ENCODE measurements at places on chromosomes 4 and X.

GRCh38 chrX:134925551-134925950 lies 65.2 kb upstream of the SMIM10 start:
- no peak for DNase-seq

DNA sequence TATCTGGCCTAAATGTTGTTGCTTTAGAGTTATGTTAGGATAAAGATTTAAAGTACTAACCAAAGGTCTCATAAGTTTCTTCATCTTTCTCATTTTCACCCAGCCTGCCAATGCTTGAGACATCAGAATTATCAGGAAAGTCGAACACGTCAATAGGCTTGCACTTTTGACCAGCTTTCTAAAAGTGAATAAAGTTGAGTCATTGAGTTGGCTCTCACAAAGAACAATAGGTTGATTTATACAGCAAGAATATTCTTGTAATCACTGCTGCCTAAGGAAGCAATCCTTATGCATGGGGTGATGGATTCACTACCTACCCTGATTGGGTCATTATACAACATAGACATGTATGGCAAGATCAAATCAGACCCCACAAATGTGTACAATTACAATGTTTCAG lies 5.0 kb downstream of the CENPU start:
- no peak for DNase-seq

DNA sequence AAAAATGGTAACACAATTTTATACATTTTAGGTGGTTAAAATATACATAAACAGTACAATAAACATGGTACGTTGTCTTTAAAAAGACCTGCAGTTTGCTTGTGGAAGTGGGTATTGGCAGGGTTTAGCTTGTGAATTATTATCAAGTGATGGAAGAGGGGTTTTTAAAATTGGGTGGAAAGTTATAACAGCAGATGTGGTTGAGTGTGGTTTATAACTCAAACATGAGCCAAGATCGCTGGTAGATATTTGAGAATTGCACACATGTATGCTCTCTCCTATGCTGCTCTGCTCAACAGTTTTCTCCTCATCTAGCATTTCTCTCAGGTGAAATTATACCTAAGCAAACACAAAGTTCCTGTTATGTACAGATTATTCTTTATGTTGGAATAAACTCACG lies 14.0 kb downstream of the EPGN start:
- DNase-seq, result no peak

GRCh38 chrX:149198980-149199732 lies 305.9 kb downstream of the IDS start:
- no peak for DNase-seq

- no peak for DNase-seq
Measured at GRCh38 chrX:119094819-119095218, 22.0 kb downstream of the CT47C1 start.

DNA sequence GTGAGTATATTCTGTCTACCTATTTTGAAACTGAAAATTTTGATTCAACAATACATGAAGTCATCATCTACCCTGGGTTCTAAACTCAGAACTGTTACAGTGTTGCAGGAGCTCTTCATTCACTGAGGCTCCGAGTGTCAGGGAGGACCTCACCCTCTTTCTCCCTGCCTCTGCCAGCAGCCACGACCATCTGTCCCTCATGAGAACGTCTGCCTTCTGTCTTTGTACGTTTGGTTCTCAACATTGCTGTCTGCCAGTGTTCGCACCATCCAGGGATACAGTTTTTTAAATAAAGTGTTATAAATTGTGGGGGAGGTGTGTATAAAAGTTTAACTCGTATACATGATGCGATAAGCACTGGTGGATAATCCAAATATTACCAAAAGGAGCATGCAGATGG lies 55.5 kb downstream of the TRAPPC11 start:
- no peak for DNase-seq

GRCh38 chr4:140057701-140058100 lies 96.3 kb downstream of the MAML3 start:
- no peak for DNase-seq

GRCh38 chr4:152454398-152455011 lies 81.4 kb downstream of the FBXW7 start:
- no peak for DNase-seq

- DNase-seq, result no peak
Measured at GRCh38 chr4:7417639-7418038, 17.1 kb downstream of the PSAPL1 start.

DNA sequence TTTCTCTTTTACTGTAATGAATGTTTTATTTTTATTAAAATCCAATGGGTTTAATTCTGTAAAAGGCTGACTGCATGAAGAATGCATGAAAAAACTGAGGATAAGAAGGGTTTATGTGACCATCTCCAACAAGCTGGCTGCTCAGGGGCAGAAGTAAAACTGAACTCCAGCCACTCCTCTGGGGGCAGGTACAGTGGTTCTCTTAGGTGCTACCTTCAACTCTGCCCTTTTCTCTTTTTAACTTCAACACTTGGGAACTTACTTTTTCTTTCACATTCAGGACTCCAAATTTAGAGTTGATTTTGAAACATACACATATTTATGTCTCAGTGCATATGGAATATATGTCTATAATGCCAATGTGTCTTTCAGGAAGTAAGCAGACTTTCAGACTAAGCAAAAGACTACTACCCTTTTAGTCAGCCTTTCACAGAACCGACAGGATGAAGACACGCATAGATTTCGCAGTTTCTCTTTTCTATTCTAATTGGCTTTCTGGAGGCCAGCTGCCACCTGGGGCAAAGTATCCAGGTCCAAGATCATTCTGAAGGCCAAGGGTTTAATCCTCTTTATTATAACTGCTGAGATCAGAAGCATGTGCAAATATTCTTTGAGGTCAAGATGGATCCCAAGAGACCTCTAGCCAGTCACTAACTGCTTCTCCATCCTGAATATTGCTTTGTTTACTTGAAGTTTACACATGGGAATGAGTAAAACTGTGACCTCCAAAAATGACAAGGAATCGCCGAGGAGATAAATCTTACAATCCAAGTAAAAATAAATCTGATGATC lies 30.7 kb downstream of the HS3ST1 start:
- peak; percentile 34 for DNase-seq

- no peak for DNase-seq
Measured at GRCh38 chr4:172819353-172819752, 349.3 kb upstream of the GALNT7 start.

DNA sequence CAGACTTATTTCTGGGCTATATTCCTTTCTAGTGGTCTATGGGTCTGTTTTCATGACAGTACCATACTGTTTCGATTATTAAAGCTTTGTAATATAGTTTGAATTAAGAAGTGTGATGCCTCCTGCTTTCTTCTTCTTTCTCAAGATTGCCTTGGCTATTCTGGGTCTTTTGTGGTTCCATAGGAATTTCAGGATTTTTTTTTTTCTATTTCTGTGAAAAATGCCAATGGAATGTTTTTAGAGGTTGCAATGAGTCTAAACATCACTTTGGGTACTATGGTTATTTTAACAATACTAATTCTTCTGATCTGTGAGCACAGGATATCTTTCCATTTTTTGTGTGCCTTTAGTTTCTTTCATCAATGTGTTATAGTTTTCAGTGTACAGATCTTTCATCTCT lies 204.3 kb upstream of the HCCS start:
- no peak for DNase-seq

GRCh38 chr4:16660656-16661055 lies 237.8 kb downstream of the LDB2 start:
- no peak for DNase-seq

DNA sequence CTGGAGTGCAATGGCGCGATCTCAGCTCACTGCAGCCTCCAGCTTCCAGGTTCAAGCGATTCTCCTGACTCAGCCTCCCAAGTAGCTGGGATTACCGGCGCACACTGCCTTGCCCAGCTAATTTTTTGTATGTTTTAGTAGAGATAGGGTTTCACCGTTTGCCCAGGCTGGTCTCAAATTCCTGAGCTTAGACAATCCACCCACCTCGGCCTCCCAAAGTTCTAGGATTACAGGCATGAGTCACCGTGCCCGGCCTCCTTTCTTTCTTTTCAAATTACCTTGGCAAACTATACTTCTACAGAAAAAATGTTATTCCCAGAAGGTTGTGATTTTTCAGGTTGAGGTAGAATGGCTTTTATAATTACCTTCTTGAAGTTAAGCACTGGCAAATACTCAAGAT lies 321.9 kb upstream of the PRPS2 start:
- DNase-seq, result no peak

DNA sequence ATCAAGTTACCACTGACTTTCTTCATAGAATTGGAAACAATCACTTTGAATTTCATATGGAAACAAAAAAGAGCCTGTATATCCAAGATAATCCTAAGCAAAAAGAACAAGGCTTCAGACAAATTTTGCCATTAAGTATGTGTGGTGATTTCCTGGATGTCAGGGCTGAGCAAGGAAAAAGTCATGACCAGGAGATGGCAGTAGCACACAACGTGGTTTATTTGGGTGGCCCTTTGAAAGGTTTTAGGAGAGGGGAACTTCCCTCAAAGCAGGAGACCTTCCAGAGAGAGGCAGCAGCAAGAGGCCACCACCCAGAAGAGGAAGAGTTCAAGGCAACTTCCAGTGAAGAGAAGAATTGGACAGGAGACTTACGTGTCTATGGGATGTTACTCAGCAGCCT lies 18.1 kb upstream of the ZXDB start:
- DNase-seq, result no peak

DNA sequence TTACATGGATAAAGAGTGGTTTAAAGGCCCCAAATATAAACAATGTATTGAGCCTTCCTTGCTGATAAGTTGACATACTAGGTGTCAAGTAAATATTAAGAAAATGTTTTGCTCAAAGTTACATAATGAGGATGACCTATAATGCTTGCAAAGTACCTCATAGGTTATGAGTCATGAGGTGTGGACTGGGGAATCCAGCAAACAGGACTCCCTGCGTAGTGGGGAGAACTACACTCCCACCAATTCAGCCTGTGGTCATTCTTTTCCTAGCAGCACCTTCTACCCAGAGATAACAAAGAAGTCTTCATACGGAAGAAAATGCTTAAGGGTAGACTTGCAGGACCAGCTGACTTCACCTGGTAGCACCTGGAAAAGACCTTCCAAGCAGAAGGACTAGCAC lies 418.9 kb upstream of the CPEB2 start:
- no peak for DNase-seq

DNA sequence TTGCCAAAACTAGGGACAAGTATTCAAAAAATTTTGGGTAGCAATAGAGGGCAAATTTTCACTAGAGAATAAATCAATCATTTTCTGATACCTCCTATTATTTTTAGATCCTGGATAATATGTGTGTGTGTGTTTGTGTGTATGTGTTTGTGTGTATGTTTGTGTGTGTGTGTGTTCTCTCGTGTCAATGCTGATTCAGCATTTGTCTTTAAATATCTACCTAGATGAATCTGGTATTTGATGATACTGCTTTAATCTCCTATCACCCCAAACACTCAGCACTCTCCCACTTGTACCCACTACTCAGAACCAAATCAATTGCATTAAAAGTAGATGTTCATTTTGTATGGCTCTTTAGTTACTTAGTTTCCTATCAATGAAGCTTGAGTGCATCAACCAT lies 101.3 kb upstream of the NPFFR2 start:
- no peak for DNase-seq

GRCh38 chrX:66193821-66194220 lies 29.8 kb downstream of the HEPH start:
- no peak for DNase-seq

DNA sequence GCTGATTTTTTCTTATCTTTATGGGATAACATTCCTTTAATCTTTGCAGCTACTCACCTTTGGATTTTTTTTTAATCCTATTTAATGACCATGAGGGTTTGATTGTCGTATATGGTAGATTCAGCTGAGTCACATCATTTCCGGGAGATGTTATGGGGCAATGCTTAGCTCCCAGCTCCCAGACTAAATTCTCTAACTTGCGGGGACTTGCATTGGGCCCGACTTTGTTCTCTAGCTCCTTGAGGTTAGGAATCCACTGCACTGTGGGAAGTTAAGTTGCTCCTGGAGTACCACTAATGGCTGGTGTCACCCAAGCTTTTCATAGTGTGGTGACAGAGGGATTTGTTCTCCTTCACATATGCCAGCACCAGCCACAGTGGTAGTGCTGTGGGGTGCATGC lies 287.4 kb downstream of the TECRL start:
- no peak for DNase-seq

GRCh38 chr4:24557026-24558025 lies 27.0 kb downstream of the DHX15 start:
- no peak for DNase-seq

- no peak for DNase-seq
Measured at GRCh38 chrX:44105228-44105913, 132.2 kb upstream of the NDP start.

GRCh38 chrX:15797707-15798106 lies 7.4 kb downstream of the ZRSR2 start:
- DNase-seq, result no peak

- no peak for DNase-seq
Measured at GRCh38 chr4:57499786-57500185, 389.6 kb upstream of the IGFBP7 start.

DNA sequence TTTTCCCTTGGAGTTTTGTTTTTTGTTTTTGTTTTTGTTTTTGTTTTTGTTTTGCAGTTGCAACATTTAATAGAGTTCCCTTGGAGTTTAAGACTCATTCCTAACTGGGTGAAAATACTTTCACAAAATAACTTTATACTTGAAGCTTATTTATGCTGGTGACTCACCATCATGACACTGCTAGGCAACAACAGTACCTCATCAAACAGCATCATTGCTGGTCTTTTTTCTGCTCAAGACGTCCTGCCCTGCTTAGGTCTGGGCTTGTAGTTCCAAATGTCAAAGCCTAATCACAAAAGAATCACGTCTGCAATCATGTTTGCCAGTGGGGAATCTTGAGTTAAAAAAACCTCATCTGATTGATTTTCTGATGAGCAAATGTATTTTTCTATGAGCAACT lies 105.7 kb upstream of the PRPS2 start:
- no peak for DNase-seq

GRCh38 chrX:39519566-39520301 lies 578.0 kb downstream of the BCOR start:
- DNase-seq, result no peak

DNA sequence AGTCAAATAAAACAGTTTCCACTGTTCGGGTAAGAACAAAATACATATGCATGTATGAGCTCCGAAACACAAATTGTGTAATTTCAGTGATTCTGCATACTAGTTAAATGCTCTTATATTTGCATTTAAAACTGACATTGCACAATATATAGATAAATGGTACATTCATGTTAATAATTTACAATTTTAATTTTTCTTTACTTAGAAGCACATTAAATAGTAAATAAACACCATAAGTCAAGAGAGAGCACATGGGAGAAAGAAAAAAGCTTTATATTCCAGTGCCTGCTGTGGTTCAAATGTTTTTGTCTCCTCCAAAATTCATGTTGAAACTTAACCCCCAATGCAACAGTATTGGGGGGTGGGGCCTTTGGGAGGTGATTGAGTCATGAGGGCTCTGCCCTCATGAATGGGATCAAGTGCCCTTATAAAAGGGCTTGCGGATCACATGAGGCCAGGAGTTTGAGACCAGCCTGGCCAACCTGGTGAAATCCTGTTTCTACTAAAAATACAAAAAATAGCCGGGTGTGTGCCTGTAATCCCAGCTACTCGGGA lies 322.9 kb downstream of the BCOR start:
- DNase-seq, result no peak

GRCh38 chr4:833156-833555 lies 7.2 kb upstream of the CPLX1 start:
- DNase-seq, result no peak
